ENCODE measurements at places on chromosomes 1 and 21.

GRCh38 chr1:222996310-222996975 is 146.6 kb downstream of the TLR5 start:
- no peak for DNase-seq

- no peak for DNase-seq
These were observed 14.6 kb downstream of the MTX1 start for GRCh38 chr1:155223047-155223446.

DNA sequence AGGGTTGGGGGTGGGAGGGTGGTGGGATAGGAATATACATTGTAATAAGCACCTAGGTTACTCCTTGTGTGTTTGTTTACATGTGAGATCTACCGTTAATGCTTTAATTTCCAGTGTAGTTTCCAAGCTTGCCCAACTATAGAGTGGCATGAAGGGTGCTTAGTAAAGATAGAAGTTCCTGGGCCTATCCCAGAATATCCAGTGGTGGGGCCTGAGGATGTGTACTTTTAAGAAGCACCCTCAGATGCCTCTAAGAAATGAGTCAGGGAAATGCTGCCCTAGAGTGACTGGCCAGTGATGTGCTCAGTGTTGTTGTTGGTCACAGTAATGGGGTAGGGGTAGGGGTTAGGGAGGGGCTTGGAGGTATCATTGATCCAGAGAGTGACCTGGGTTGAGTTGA is 141.3 kb downstream of the TSEN15 start:
- no peak for DNase-seq

GRCh38 chr1:24018611-24019580 is 38.8 kb upstream of the SRSF10 start:
- peak; percentile 91 for DNase-seq

- DNase-seq = peak; percentile 81
These were observed at the start of gene S100A8 for GRCh38 chr1:153390938-153391710. TSS of gene S100A8 (minus strand) at chr1:153391073. CDS start at chr1:153390535, 538 bp downstream.

- no peak for DNase-seq
These were observed 90.6 kb downstream of the ATP6V1G3 start for GRCh38 chr1:198449727-198450433.

GRCh38 chr1:200217703-200218102 is 190.2 kb downstream of the NR5A2 start:
- DNase-seq = no peak

GRCh38 chr1:102529446-102529845 is 532.7 kb upstream of the OLFM3 start:
- no peak for DNase-seq

DNA sequence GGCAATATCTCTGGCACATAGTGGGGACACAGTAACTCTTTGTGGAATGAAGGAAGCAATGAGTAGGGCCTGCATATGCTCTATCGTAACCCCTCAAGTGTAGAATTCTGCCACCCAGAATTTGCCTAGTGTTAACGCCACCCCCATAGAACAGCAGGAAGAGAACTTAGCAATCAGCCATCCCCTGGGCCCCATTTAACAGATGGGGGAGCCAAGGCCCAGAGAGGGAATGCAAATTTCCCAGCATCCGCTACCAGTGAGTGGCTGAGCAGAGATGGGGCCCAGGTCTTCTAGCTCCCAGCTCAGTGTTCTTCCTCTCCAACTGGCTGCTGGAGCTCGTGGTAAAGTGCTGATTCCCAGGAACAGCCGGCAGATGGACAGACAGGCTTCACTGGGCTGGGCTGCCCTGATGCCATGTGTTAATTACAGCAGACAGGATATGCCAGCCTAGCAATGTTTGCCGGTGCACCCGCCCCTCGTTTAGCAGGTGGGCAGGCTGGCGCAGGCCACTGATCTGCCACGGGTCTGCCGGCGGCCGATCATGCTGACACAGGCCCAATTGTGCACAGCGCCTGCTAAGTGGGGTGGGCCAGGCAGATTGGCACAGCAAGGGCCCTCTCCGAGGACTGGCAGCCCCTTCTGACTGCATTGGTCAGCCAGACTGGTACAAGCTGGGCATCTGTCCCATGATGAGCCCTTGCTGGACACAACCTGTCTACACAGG is 171.9 kb downstream of the IGSF21 start:
- DNase-seq = no peak

GRCh38 chr1:15430787-15431570 is 7.3 kb upstream of the CTRC start:
- DNase-seq = peak; percentile 70

DNA sequence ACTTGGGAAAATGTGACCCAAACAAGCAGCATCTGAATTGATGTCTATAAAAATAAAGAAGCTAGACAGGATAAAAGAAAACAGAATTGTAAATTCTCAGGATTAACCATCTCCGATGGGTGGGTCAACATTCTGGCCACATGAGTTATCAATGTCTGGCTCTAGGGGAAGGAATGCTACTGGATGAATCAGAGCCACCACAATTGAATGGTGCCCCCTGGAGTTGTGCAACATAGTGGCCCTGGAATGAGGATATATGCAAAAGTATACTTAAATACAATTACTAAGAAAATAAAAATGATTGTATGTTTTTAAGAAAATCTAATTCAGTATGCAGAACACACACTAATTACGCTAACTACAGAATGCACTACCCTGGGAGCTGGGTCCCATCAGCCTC is 185.6 kb downstream of the TGFBR3 start:
- DNase-seq = no peak

GRCh38 chr1:157566484-157567300 is 14.4 kb upstream of the FCRL5 start:
- no peak for DNase-seq

GRCh38 chr1:208834381-208835096 is 590.4 kb upstream of the PLXNA2 start:
- no peak for DNase-seq

- no peak for DNase-seq
These were observed 8.5 kb downstream of the SSR2 start for GRCh38 chr1:156012051-156012817.

DNA sequence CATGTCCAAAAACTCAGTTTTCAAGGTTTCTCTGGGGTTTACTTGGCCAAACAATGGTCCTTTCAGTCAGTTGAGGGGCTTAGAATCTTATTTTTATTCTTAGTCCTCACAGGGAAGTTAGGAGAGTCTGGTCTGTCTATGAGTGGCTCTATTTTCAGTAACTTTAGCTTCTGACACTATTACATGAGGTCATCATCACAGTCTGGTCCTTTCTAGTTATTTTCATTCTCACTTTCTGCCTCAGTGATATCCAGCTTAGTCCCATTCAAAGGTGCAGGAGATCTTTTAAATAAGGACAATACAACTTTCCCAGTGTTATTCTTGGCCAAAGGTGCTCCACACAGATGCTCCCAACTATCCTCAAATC is 30.0 kb upstream of the FGGY start:
- DNase-seq = no peak

DNA sequence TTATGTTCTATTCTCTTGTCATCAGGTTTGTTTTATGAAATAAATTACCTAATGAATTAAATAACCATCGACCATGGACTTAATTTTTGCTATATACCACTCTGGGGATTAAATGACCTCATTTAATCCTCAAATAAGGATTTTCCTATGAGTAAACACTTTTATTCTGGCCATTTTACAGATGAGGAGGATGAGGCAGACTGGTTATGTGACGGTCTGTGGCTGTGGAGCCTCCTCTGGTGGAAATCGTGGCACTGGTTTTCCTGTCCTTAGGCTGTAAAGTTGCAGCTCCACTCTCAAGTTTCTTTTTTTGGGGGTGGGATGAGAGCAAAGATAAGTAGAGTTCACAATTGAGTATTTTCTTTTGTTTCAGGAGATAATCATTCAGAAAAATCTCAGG is 105.2 kb downstream of the XCL2 start:
- no peak for DNase-seq

DNA sequence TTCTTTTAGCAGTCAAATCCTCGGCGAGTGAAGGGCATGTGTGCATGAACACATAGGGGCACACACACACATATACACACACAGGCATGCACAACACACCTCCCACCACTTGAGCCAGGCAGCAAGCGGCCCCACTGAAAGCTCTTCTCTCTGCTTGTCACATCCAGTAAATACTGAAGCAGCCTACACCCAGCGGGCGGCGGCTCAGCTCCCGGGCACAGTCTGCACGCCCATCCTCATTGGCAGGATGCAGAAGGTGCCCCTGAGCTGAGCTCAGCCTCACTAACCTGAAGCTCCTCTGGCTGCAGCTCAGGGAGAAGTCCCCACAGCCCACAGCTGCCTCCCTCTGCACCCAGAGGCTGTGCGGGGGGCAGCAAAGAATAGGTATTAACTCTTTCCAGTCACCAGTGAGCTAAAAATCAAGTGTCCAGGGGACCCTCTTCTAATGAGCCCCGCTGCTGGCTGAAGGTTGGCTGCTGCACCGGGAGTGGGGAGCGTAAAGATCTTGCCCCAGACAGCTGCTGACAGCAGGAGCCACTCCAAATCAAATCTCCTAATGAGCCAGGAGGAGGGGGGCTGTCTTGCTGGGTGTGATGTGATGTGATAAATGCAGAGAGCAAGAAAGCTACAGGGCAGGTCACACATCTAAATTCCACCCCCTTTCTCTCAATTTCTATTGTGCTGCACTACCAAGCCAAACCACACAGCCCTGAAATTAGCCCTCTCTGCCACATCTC is 12.5 kb downstream of the RGS8 start:
- no peak for DNase-seq

- peak; percentile 45 for DNase-seq
These were observed 43.7 kb downstream of the BACH1 start for GRCh38 chr21:29342363-29342957.

DNA sequence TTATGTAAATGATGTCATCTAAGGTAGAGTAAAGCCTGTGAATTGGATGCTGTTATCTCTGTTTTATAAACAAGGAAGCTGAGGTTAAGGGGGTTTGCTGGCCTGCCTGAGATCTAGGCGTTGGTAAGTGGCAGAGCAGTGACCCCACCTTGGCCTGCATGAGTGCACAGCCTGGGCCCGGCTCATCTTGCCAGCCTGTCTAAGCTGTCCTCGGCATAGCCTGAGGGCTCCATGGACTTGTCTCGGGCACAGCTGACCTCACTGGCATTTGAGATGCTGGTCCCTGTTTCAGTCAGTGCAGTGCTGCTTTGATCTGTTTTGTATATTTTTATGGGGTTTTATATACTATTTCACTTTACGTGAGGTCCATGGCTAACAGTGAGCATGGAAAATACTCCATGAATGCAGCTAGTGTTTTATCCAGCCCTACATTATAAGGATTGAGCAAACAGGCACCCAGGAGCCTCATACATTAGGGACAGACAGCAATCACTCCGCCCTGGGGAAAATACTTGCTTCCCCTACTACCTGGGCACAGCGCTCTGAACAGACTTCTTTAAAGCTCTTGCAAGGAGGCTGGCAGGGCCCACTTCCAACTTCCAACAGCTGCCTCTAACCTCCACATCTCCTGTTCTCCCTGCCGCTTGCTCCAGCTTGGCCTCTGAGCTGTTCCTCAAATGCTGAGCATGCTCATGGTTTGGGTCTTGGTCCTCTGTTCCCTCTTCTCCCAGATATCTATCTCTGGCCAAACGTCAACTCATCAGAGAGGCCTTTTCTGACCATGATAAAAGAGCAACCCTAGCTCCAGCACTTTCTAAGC is 150.6 kb upstream of the HMGB4 start:
- DNase-seq = no peak

- peak; percentile 60 for DNase-seq
These were observed 1.8 kb downstream of the NHLH2 start for GRCh38 chr1:115839029-115839678.

- no peak for DNase-seq
These were observed at the start of gene SERTAD4 for GRCh38 chr1:210232511-210233215. TSS of gene SERTAD4 (plus strand) at chr1:210232796. CDS start at chr1:210237961, 5,165 bp downstream.
